ENCODE measurements at places on chromosomes 5 and 9.

DNA sequence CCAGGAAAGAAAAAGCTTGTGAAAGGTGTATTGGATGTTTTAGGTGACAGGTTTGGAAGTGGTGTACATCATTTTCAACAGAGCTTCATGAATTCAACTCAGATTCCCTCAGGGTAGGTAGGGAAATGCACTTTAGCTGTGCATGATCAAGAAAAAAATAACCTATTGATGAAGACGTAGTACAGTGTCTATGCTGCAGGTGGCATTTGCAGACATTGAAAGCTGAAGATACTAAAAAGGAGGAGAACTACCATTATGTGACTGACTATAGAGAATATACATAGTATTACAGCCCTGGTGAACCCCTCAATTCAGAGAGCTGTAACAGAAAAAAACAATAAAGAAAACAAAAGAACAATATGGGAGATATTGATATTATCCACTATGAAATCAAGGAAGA lies 2344.7 kb upstream of the ACO1 start:
- peak; percentile 3 for DNase-seq

DNA sequence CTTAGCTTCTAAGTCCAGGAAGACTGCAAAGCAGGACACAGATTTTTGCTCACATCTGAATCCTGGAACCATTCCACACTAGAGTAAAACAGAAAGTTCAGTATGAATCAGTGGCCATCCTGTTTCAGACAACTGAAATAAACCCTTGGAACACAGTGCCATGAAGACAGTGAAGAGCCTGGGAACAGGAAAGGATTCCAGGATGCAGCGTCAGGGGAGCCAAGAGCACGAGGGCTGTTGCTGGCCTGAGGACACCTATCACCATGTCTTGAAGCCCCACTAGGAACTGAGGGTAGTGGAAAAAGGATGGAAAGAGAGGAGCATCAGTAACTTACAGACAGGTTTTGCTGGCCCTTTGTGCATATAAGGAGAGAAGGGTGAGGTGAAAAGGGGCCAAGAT lies 115.3 kb upstream of the FSTL4 start:
- no peak for DNase-seq

GRCh38 chr5:139825690-139826089 lies 30.1 kb downstream of the PSD2 start:
- no peak for DNase-seq

- no peak for DNase-seq
Measured at GRCh38 chr5:157925786-157926671, 67.1 kb upstream of the CLINT1 start.

GRCh38 chr5:177997846-177998245 lies 1.8 kb upstream of the PROP1 start:
- DNase-seq, result no peak

DNA sequence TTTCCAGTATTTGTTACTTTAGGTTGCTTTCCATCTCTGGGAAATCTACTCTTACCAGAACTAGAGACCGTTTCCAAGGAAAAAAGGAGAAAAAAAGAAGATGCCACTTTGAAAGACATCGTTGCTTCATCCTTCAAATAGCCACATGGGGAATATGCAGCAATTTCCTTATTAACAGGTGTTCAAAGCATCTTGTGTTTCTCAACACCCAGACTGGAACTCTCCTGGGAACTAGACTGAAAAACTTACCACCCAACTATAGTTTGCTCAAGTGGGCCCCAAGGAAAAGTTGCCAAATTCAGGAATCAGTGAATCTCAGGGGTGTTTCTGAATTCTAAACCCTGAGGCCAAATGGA lies 80.0 kb upstream of the JAK2 start:
- DNase-seq, result no peak

- DNase-seq, result no peak
Measured at GRCh38 chr5:155897761-155898160, 429.2 kb upstream of the SGCD start.

GRCh38 chr9:127700594-127701255 lies 6.1 kb upstream of the CFAP157 start:
- no peak for DNase-seq

All from PC-3 (cell line).